Mammary epithelial cell (primary cell): ENCODE measurements at places on chromosomes 5 and 9.

- DNase-seq = no peak
These were observed 12.2 kb upstream of the OBP2B start for GRCh38 chr9:133221177-133221809.

DNA sequence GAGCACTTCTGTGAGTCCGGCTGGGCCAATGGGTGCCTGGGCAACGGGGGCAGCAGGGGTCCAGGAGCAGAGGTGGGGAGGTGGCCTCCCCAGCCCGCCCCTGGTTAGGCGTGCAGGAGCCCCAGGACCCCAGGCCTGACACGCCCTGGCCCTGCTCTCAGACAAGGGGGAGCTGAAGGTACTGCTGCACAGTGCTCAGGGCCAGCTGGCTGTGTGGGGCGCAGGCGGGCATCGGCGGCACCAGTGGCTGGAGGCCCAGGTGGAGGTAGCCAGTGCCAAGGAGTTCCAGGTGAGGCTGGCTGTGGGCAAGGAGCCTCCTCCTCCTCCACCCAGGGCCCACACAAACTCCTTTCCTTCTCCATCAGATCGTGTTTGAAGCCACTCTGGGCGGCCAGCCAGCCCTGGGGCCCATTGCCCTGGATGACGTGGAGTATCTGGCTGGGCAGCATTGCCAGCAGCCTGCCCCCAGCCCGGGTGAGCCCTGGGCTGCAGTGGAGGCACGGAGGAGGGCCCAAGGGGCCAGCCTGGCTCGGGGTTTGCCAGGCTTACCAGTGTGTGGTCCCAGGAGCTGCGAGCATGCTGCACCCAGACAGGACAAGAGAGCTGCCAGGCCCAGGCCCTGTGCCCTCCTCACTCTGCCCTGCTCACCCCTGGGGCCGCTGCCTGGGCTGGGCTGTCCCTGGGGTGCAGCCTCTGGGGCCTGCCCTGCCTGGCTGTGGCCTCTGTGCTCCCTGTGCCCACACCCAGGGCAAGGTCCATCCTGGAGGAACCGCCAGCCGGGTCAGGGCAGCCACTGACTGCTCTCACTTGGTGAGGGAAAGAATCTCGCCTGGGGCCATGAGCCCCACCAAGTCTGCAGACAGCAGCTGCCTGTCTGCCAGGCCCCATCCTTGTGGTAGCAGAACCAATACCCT, 7.0 kb downstream of the MAMDC4 start:
- peak; percentile 40 for DNase-seq

- DNase-seq = no peak
These were observed 44.7 kb upstream of the PRRC1 start for GRCh38 chr5:127472700-127473099.

DNA sequence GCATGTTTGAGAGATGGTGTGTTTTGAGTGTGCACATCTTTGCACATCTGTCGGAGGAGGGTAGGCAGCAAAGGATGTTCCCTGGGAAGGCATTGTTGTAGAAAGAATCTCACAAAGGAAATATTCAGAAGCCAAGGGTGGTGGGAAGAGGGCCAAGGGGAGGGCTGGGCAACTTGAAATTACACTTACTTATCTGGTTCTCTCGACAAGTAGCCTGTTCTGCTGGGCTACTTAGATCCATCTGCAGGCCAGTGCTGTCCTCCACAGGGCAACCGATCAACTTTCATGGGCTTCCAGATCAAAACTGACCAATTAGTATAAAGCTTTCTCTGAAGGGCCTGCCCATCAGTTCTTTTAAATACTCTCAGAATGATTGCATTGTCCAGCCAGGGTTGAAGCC, 495.2 kb downstream of the GADD45G start:
- DNase-seq = no peak

- no peak for DNase-seq
These were observed 9.6 kb downstream of the ITGA2 start for GRCh38 chr5:52998552-52999313.

GRCh38 chr5:39143151-39143860, 69.1 kb upstream of the RICTOR start:
- DNase-seq = no peak

GRCh38 chr5:36734422-36734821, 128.0 kb downstream of the SLC1A3 start:
- peak; percentile 10 for DNase-seq

DNA sequence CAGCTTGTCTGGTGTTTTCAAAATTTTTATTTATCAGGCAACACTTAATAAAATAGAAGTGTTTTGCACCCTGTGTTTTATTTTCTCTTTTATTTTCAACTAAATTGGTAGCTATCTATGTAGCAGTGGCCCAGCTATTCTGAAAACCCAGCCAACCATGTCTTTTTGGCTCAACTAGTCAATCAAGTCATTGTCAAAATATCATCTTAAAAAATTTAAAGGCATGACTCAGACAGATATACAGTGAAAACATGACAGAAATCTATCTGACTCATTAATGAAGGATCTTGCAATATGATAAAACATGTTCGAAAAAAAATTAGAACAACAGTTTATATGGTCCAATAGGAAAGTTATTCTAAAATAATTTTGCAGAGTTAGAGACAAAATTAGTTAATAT, 75.1 kb downstream of the HSD17B4 start:
- peak; percentile 31 for DNase-seq

- peak; percentile 44 for DNase-seq
These were observed 756.0 kb upstream of the C9orf72 start for GRCh38 chr9:28329323-28329722.

- no peak for DNase-seq
These were observed 55.9 kb downstream of the FNBP1 start for GRCh38 chr9:129987047-129987446.

DNA sequence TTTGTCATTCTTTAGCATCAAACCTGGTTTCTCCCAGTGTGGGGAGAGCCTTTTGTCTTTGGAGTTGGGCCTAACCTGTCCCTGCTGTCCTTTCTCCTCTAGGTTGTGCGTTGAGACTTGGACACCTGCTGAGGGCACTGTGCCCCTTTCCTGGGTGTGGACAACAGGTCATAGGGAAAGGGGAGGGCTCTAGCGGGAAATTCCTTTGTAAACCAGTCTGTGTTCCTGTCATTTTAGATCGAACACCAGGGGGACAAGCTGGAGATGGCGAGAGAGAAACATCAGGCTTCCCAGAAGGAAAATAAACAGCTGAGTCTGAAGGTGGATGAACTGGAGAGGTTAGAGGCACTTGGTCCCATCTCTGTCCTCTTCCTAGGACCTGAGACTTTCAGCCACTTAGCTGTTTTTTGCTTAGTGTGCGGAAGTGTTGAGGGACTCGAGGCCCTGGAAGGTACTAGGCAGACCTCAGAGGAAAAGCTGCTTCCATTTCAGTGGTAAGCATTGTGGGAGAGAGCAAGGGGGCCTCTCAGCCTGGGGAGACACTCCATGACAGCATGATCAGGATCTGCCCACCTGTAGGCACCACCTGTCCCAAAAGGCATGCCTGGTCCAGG, 8.6 kb upstream of the GLE1 start:
- DNase-seq = no peak

GRCh38 chr5:51033215-51033614, 350.0 kb upstream of the ISL1 start:
- DNase-seq = no peak

- peak; percentile 4 for DNase-seq
These were observed 111.7 kb upstream of the PCAT7 start for GRCh38 chr9:94443032-94443722.

DNA sequence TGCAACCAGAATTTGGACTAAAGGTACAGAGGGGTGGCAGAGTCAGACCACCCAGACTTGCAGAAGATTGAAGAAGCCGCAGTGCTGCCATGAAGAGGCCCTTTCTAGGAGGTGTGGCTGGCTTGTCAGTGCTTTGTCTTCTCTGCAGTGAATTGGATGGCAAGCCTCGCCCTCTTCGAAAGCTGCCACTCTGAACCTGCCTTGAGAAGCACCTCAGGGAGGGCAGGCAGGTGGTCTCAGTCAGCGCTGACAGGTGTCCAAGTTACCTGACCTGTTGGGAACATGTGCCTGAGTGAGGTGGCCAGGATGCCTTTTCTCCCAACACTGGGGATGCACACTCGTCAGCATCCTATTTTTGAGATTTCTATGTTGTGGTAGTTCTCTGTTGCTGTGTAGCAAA, 6.2 kb downstream of the TENT4A start:
- no peak for DNase-seq

GRCh38 chr5:160497878-160498277, 76.2 kb downstream of the PTTG1 start:
- DNase-seq = no peak

DNA sequence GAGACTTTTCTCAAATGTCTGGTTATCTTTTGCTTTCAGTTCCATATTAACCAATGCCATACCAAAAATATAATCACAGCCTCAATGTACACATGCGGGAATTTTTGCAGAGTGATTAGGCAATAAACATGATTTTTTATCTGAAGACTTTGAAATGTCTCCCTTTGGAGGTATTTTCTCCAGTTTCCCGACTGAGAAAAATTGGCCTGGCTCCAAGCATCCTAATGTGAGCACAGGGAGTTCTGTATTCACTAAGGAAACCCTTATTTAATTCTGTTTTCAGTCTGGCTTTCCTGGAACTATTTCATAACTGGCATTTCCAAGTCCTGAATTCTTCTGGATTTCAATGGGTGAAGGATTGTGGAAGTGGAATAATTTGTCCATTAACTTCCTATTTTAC, 8.5 kb downstream of the HCN1 start:
- DNase-seq = no peak

DNA sequence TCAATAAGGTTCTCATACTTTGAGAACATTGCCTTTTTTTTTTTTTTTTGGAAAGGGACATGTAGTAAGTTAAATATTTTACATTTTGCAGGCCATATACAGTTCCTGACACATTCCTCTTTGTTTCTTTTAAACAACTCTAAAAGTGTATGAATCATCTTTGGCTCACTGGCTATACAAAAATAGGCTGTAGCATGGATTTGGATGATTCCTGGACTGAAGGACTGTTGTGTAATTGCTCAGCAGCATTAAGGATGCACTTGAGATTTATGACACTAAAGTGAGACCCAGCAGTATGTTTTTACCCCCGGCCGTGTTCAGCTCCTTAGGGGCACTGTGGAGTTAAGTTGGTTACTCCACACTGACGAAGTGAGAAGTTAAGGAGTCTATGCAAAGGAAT, 41.3 kb downstream of the VPS13A start:
- DNase-seq = peak; percentile 29

GRCh38 chr9:101307051-101307450, 77.8 kb downstream of the BAAT start:
- peak; percentile 1 for DNase-seq

DNA sequence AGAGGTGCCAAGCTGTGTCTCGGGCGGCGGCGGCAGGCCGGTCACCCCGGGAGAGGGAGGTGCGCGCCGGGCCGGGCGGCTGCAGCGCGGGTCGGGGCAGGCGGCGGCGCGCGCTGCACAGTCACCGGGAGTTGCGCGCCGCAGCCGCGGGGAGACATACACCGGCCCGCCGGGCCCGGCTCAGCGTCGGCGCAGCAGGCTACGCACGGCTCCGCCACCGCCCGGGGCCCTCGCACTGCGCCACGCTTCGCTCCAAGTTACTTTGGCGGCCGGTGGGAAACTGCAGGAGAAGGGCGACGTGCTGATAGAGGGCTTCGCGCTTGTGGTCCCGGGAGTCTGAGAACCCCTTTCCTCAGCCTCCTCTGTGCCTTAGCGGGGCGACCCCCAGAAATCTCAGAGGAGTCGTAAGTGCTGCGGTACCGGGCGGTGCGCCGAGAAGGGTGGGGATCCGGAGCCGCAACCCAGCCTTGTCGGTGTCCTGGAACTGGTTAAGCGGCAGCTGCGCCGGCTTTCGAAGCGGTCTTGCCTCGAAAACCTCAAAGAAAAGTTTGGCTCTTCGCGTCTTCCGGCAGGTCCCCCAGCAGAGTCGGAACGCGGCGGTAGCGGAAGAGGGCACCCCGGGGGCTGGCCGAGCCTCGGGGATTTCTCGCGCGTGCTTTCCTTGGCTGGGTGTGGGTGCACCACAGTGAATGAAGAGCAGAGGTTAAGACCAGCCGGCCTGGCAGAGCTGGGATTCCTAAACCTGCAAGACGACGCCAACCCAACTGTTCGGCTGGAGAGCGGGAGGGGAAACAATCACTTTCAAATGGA, at the start of gene EFNA5:
Gene EFNA5, minus strand, starts transcription at position 6 of the 810 bp plus-strand sequence.
- DNase-seq = peak; percentile 39

GRCh38 chr5:43061352-43062075, 21.4 kb upstream of the ANXA2R start:
- no peak for DNase-seq

DNA sequence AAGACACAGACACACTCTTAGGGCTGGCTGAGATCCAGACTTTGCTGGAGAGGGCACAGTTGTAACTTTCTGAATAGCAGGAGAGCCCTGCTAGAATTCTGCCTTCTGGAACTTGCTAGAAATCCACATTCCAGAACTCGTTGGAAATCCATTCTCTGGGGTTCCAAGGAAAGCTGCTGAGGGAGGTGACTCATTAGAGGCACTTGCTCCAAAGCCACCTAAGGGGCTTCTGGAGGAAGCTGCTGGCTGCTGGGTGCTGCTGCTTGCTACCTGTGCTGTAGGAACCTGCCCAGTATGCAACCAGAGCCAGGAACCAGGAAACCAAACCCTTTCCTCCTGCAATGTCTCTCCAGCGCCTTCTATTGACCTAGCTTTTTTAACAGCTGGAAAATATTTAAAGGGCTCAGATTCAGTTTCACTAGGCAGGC, 4.1 kb upstream of the TLE4 start:
- no peak for DNase-seq

DNA sequence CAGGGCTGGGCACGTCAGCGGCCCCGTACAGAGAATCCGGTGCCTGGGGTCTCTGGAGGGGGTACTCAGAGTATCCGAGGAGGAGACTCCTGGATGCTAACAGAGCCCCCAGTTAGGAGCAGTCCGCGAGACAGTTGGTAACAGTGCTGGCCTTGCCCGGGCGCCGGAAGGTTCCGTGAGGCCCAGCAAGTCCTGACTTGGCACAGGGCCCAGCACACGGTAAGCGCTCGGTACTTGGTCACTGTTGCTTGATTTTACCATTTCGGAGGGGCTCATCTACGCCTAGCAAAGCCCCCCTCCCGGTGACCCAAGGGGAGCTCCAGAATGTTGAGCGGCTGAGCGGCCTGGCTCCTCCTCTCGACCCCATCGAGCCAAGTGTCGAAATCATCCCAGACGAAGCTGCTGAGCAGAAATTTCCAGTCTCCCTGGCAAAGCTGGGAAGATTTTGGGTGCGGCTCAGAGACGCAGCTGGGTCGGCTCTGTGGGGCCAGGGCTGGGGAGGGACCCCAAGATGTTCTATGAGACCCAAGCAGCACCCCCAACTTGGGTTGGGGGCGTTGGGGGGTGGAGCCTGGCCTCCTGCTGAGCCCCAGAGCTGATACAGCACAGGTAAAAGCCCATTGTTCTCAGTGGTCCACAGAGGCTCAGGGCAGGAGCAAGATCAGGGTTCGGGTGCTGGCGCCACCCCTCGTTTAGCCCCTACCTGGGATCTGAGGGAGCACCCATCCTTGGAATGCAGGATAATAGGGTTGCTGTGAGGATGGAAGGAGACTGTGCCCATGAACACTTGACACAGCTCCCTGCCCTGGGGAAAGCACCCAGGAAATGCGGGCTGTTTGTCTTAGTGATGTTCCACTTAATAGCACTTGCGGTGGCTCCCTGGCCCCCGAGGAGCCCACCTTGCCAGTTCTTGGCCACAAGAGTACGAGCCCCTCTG, 137.2 kb downstream of the C9orf50 start:
- DNase-seq = peak; percentile 80

DNA sequence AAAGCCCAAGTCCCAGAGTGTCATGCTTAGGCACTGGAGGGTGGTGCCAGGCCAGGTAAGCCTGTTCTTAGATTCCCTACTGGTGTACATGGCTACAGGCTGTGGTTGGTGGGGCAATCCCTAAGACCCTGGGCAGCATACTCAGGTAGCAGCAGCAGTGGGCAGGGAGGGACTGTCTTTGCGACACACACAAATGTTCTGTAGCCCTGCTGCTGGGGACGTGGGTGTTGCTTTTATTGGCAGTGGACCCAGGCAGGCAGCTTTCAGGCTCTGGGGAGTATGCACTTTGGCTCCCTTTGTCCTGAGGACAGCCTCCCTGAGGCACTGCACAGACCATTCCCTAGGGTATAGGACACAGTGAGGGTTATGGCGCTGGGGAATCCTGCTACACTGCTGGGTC, 137.1 kb upstream of the ADAMTS19 start:
- no peak for DNase-seq
